ENCODE measurements at places on chromosomes 4 and X.

GRCh38 chr4:86338989-86339388, 20.9 kb downstream of the MAPK10 start:
- DNase-seq: no peak

DNA sequence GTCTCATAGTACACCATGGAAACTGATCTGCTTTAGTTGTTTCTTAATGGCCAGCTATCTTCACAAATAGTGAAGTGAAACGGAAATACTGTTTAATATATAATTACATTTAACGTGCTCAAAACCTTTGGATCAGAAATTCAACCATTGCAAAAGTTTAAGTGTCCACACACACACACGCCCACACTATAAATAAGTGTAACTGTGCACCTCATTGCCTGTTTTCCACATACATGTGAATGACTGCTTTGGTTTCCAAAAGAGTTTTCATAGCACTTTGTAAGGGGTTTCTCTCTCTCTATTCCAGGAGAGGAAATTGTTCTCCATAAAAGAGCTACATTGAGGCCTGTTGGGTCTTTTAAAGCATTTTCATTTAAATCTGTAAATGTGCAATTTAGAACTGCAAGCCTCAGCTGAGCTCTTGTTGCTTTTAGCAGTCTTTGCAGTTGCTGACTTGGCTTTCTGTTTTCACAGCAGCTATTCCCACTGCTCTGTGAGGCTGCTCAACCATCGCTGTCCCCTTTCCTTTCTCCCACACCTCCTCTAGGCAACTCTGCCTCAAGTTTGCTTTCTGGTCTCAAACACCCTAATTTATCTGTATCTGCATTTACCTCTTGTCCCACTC, 94.5 kb downstream of the RAPGEF2 start:
- peak; percentile 77 for DNase-seq

DNA sequence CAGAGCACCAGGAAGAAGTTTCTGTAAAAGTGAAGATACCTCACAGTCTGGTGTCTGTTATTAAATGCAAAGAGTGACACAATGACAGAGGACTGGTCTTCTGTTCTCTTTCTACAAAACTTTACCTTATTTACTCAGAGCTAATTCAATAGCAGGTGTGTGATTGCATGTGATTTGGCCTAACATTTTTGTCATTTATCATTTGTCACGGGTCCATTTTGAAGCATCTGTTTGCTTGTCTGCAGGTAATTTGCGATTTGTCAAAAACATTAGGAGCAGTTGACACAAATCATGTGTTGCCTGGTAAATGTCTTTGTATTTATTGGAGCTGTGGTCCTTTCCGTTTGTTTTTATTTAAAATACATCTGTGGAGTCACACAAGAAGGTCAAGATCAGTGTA, 1232.4 kb downstream of the STIM2 start:
- DNase-seq: no peak

- DNase-seq: no peak
Measured at GRCh38 chr4:126807132-126807531, 825.6 kb upstream of the INTU start.

- DNase-seq: no peak
Measured at GRCh38 chr4:68310651-68311247, 39.1 kb downstream of the YTHDC1 start.

GRCh38 chr4:73919691-73920090, 50.5 kb downstream of the CXCL1 start:
- DNase-seq: no peak

GRCh38 chr4:137685357-137685756, 153.1 kb upstream of the PCDH18 start:
- DNase-seq: no peak

GRCh38 chrX:36160081-36160480, 240.5 kb downstream of the CFAP47 start:
- DNase-seq: no peak

DNA sequence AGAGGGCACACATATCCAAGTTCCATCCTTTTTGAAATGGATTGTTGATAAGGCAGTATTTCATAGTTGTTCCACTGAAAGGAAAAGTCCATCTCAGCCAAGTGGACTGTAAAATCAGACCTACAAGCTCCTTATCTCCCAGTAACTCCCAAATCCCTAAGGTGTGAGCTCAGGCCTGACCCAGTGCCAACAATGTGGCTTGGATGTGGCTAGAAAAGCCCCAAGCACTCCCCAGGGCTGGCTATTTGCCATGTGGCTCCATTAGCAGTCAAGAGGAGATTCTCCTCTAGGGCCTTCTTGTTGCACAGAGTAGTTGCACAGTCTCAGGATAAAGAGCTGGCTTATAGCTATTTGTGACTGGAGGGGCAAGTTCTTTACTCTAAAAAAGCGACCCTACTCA, 25.0 kb upstream of the DGKK start:
- peak; percentile 16 for DNase-seq

GRCh38 chrX:136166221-136166855, 19.0 kb downstream of the FHL1 start:
- no peak for DNase-seq

DNA sequence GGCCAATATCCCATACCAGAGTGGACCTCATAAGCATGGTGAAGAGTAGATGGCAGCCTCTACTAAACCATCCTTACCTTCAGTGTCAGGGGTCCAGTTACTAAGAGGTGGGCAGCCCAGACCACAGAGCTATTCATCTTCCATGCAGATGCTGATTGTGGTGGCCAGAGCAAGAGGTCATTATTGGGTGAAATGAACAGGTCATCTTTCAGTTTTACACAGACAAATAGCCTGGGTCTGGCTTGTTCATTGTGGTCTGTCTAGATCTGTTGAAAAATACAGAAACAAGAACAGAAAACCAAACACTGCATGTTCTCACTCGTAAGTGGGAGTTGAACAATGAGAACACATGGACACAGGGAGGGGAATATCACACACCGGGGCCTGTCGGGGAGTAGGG, 71.3 kb downstream of the PAK3 start:
- DNase-seq: no peak

DNA sequence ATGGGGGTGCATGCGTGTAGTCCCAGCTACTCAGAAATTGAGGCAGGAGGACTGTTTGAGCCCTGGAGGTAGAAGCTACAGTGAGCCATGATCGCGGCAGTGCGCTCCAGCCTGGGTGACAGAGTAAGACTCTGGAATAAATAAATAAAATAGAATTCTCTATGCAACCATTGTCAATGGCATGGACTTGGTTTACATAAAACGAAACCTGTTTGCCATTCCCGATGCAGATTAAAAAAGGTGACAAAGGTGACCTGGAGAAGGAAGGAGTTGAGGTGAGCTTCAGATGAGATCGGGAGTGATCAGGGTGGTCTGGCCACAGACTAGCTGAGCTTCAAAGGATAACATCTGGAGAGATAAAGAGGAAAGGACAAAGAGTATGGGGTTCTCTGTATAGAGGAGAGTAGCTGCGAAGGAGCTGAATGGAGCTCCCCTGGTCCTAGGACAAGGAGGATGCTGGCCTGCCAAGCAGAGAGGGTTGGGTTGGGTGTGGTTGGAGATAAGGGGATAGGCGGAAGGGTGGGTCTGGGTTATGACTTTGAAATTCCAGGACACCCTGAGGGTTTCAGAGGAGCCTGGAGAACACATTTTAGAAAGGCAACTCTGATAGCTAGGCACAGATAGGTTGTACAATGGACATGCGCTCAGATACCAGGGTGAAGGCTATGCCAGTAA, 98.6 kb downstream of the RBM47 start:
- no peak for DNase-seq

- DNase-seq: no peak
Measured at GRCh38 chr4:168584321-168584771, 87.5 kb downstream of the PALLD start.

GRCh38 chr4:160100316-160100715, 997.4 kb downstream of the RAPGEF2 start:
- DNase-seq: no peak

DNA sequence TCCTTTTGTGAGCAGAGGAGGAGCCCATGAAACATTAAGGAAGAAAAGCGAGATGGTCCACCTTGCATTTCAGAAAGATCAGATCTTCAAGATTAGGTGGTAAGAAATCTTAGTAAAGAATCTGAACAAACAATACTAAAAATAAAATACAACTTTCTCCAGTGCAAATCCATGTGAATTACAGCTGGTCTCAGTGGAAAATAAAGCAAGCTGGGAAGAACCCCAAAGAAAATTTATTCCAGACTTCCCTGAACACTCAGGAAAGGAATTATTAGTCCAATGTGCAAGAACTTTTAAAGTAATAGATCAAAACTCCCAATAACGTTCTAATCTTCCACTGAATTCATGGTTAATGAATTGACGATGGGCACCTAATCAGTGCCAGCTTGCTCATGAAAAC, 37.3 kb upstream of the C1QTNF7 start:
- no peak for DNase-seq

- DNase-seq: no peak
Measured at GRCh38 chr4:153222707-153223426, 18.6 kb downstream of the TRIM2 start.

DNA sequence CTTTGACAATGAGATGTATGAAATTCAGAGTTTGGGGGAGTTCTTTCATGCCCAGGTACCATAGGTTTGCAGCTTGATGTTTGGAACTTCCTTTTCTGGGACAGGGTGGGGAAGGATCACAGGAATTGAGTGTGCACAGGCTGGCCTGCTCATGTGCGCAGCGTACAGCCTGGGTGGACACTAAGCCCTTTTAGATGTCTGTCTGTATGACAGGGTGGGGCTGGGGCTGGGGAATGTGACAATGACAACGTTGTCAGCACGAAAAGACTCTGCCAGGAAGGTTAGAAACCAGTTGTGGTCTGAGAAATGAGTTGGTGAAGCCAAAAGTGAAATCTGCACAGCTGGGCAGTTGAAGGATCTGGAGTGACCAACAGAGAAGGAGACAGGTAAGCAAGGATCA, 47.4 kb downstream of the WWC2 start:
- no peak for DNase-seq

- DNase-seq: no peak
Measured at GRCh38 chr4:151685303-151685702, 75.5 kb downstream of the GATB start.

GRCh38 chr4:62028745-62029144, 828.6 kb downstream of the ADGRL3 start:
- no peak for DNase-seq
